Stimulated activated CD4-positive, alpha-beta T cell treated with anti-CD3 and anti-CD28 coated beads, Interleukin-1b, Interleukin-23, amount 100 ng/mL, for 48 hours (primary cell): ENCODE measurements at places on chromosomes 12 and 14.

DNA sequence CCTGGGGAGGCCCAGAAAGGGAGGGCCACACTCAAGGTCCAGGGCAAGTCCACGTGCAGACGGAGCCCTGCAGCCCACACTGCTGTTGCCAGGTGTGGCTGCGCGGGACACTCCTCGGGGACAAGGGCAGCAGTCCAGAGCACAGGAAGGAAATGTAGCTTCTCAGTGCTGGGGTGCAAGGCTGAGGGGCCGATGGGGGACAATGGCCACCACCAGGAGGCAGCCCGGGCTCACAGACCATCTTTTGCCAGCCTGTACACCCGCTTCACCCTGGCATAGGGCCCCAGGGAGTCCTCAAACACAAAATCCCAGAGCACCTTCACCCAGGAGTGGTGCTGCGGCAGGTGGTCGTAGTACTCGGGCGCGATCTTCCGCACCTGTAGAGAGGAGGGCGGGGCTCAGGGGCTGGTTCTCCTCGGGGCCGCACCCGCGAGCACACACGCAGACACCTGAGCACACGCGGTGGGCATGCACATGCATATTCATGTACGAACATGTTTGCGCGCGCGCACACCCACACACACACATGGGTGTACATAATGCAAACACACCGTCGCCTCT lies 12.8 kb downstream of the DEGS2 start:
- no peak for DNase-seq

DNA sequence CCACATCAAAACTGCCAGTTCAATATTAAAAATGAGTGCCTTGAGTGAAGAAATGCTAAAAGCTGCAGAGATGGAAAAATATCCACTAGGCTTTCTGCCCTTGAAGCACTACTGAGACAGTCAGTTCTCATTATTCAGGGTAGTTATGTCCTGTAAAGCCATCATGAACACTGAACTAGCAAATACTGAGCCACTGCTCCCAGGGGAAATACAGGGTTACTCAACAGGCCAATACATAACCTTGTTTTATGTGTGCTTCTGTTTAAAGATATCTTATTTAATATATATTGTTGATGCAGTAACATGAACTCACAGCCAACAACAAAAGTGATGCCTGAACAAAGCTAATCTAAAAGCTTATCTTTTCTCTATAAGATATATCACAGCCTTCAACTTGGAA lies 3.3 kb downstream of the RAD52 start:
- DNase-seq: no peak

- no peak for DNase-seq
Observed at GRCh38 chr12:6268484-6269157, 41.9 kb upstream of the PLEKHG6 start.

DNA sequence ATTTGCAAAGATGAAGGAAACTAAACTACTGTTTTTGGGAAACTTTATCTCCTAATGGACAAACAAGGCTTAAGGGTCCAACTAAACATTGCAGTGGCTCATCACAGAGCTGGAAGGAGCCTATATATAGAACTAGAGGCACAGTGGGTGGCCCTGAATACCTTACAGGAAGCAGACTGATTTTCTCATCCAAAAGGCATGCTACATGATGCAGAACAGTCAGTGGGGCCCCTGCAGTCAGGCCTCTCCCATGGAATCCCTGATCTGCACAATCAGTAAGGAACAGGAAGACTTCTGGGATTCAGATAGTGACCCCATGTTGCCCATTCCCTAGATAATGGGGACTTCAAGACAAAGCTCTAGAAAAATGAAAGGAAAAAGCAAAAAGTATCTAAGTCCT lies 1.9 kb upstream of the LLPH start:
- no peak for DNase-seq

GRCh38 chr12:67414011-67414715 lies 145.0 kb downstream of the CAND1 start:
- no peak for DNase-seq
